ENCODE measurements at places on chromosomes 7 and 10.

- DNase-seq, result no peak
Observed at GRCh38 chr10:10794791-10795191, 222.9 kb upstream of the CELF2 start.

GRCh38 chr10:123948030-123948823 is 56.6 kb upstream of the CPXM2 start:
- no peak for DNase-seq

DNA sequence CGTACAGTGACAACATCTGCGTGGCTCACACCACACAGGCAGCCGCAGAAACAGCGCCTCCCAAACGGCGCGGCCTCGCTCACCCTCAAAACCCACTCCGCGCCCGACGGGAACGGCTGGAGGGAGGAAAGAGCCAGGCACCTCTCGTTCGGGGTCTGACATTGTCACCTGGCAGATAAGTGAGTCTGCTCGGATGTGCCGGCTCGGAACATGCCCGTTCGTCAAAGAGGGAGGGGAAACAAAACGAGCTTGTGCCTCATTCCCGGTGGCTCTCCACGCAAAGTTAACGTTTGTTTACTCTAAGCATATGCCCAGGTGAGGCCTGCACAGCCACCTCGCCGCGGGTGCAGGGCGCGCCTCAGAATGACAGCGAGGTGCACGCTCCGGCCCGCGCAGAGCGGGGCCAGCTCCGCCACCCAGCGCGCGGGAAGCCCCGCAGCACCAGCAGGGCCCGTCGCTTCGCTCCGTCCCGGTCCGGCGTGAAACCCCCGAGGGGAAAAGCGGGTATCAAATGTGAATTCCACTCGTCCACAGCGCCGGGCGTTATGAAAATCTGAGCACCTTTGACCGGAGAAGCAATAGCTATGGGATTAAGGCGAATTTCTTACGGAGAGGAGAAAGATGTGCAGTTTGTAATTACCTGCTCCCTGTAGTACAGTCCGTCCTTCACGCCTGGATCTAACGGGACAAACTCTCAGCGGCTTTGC is 13.1 kb downstream of the CNPY1 start:
- DNase-seq, result no peak

GRCh38 chr7:30596014-30596641 is 1.4 kb downstream of the GARS1 start:
- DNase-seq, result peak; percentile 66

GRCh38 chr7:132115028-132115427 is 461.2 kb downstream of the PLXNA4 start:
- no peak for DNase-seq

DNA sequence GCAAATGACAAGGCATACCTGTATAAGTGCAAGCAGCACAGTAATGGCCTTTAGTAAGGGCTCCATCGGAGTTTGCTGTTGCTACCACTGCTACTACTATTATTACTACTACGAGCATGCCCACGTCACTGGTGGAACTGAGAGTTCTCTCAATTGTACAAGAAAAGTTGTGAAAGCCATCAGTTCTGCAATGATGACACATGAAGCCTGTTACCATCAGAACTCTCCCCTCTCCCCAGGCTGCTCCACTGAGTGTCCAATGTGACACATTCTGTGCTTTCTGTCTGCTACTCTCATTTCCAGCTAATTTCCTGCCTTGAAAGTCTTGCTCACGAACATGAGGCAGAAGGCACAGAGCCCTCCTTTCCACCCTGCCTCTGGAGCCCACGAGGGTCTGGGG is 263.2 kb upstream of the MGMT start:
- DNase-seq, result no peak

GRCh38 chr10:132572545-132572937 is 35.0 kb downstream of the INPP5A start:
- DNase-seq, result no peak

GRCh38 chr7:1934756-1935155 is 264.7 kb downstream of the ELFN1 start:
- DNase-seq, result no peak

DNA sequence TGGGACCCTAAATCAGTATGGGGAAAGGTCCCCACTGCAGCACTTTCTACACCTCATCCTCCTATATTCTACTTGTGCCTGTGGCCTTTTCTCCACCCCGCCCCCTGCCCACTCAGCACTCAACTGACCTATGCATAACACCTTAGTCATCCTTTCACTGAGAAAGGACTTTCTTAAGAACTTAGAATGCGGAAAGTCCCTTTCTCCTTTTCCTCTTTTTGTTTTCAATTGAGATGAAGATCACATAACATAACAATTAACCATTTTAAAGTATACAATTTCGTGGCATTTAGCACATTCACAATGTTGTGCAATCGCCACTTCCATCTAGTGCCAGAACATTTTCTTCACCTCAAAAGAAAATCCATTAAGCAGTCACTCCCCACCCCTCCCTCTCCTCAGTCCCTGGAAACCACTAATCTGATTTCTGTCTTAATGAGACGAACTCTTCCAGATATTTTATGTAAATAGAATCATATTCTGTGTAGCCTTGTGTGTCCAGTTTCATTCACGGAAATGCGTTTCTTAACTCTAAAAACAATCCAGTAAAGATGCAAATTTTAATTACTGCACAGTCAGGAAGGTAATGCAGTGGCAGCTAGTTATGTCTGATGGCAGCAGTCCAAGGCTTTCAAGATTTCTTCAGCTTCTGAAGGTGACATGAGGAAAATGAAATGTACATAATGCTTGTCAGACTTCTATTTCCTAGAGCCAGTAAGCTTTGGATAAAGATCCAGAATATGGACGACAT is 41.7 kb downstream of the FAS start:
- no peak for DNase-seq

Data from hematopoietic multipotent progenitor cell treated with erythropoietin and hydrocortisone succinate and interleukin-3 and kit ligand, for 15 days (in vitro differentiated cells).